ENCODE measurements at places on chromosomes 5 and 9. TPM values are rescaled to one million over a fixed set of nuclear protein-coding genes. Genes with fewer than 3 reads are reported as not detected.

DNA sequence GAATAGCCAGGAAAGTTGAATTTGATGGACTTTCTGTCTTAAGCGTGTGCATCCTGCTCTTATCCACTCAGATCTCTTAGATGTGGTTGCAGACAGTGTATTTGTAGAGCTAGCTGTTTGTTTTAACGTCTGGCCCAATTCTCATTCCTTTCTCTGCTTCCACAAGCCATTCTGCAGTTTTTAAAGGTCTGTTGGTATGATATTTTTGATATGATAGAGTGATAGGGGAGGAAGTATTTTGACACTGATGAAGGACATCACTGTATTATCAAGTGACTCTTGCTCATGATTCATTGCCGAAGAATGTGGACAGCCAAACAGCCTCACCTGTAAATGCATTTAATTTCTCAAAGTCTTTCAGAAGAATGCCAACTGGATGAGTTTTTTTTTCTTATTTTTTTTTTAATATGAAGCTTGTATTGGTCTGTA is 4.5 kb downstream of the TJP2 start:
- H3K36me3 ChIP-seq: no peaks in the 10 kb centered on the region
- H3K4me1 ChIP-seq: peaks cover 39% of the 10 kb centered on the region
- H3K27me3 ChIP-seq: no peaks in the 10 kb centered on the region
- H3K27ac ChIP-seq: peak overlapping the region; percentile 54
- H3K4me3 ChIP-seq: no peak overlapping the region

SV2C gene
- 0.04 TPM for polyA plus RNA-seq

GRCh38 chr9:96875461-96876142 is 21.3 kb upstream of the ZNF782 start:
- peak; percentile 92 for DNase-seq
- peak overlapping the region; percentile 46 for H3K4me3 ChIP-seq
- H3K27me3 ChIP-seq: no peaks in the 10 kb centered on the region
- no peaks in the 10 kb centered on the region for H3K4me1 ChIP-seq
- H3K27ac ChIP-seq: peak overlapping the region; percentile 89

TSSK1B gene
- polyA plus RNA-seq: not detected

SLC36A3 gene
- not detected for polyA plus RNA-seq
